CD4-positive, alpha-beta T cell treated with Interleukin-10 for 1 hour (primary cell): ENCODE measurements at places on chromosomes 11 and 22.

- DNase-seq, result peak; percentile 32
Observed at GRCh38 chr11:10770626-10771254, 19.7 kb downstream of the CTR9 start.

DNA sequence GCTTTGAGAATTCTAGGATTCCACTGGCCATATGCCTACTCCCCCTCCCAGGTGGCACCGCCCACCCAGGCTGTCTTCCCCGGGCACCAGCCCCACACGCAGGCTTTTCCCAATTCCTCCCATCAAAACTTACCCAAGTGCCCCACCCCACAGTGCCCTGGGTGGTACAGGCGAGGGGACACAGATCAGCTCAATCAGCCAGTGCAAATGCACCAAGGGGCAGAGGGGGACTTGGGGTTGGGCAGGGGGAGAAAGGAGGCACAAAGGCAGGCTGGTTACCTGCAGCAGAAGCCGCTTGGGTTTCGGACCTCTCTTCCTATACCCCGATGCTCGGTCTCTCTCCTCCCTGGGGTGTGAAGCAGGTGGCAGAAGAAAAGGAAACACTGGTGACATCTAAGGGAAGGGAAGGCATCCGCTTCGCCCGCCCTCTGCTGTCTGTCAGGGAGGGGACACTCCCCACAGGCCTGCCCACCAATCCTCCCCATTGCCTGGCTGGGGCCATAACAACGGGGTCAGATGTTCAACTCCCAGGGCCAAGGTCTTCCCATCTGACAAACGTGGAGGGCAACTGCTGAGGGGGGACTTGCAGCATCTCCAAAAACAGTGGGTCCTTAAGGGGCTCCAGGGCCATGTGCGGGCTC is 14.0 kb downstream of the CBX7 start:
- no peak for DNase-seq

- peak; percentile 41 for DNase-seq
Observed at GRCh38 chr11:65416841-65417701, 5.5 kb upstream of the NEAT1 start.

- peak; percentile 3 for DNase-seq
Observed at GRCh38 chr11:29343465-29344333, 673.1 kb downstream of the KCNA4 start.

DNA sequence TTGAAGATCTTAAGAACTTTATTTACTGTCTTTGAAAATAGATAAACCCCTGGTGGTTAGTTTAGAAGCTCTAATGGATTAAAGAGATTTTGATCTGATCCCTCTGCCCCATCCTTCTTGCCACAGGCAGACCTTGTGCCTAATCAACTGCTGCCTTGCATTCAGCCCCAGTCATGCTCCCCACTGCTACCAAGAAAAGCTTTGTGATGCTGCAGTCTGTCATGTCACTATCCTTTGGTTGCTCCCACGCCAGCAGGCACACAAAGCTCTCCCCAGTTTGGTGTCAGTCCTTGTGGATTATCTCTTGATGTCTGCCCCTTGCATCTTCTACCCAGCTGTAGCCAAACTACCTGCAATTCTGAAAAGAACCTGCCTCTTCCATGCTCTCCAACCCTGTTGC is 112.2 kb downstream of the MTNR1B start:
- DNase-seq, result no peak

DNA sequence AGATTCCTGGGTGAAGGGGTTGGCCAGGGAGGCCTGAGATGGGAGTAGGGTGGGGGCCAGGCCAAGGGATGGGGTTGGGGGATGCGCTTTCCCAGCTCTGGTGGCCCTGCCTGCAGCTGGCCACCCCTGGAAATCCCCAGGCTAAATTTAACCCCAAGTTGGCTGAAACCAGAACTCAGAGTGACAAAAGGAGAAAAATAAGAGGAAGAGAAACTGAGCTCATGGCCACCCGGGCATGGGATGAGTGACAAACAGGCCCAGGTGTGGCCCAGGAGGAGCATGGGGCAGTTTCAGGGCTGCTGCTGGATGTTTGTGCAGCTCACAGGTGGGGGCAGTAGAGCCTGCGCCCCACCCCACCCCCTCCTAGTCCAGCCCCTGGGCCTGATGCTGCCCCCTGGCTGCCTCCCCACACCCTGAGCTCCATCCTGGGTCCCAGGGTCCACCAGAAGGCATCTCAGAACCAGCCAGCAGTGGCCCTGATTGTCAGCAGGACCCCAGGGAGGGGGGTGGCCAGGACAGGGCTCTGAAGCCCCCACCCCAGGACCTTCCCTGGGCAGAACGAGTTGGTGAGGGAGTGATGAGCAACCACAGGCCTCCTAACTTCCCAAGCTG is 48.0 kb downstream of the IGLL5 start:
- DNase-seq, result peak; percentile 14

DNA sequence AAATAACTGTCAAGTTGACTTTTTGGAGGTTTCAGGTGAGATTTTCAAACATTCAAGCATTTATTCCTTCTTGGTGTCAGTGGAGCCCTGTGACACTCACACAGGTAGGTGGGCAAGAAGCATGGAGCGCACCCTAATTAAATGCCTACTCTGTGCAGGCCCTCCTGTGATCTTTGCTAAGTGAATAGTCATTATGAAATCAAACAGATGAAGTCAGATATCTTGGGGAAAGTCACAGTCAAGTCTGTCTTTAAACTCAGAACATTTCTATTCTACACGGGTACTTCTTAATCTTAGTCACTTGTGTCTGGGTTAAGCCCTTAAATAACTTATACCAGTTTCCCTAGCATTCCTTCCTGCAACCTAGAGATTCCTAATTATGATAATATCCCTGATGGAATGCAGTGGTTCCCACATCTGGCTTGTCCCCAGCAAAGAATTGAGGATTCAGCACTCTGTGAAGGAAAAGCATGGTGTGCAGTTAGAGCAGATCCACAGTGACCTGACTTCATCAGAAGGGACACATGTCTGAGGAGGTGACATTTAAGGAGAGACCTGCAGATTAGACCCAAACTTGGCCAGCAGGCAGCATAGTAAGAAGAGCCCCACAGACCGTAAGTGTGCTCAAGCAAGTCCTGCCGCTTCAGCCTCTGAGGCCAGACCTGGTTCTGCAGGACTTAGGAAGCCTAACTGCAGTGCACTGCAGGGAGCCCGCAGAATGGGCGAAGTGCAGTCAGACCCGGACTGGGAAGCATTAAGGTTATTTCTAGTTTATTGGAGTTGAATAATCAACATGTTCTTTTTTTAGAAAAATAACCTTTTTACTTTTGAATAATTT is 85.3 kb upstream of the GAL start:
- no peak for DNase-seq

DNA sequence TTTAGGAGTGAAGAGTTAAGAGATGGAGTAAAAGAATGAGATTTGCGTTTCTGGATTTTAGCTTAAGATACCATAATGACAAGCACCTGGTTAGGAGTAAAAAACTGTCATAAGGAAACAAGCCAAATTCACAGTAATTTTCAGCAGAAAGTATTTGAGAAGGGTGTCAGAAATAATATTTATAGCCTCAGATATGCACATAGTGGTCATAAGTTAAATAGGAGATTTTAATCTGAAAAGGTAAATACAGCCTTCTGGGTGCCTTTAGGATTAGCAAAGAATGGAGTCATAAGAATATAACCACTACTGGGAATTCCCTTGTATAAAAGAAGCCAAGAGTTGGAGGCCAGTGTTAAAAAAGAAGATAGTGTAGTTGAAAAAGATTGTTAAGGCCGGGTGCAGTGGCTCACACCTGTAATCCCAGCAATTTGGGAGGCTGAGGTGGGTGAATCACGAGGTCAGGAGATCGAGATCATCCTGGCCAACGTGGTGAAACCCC is 160.1 kb downstream of the SWAP70 start:
- DNase-seq, result no peak

DNA sequence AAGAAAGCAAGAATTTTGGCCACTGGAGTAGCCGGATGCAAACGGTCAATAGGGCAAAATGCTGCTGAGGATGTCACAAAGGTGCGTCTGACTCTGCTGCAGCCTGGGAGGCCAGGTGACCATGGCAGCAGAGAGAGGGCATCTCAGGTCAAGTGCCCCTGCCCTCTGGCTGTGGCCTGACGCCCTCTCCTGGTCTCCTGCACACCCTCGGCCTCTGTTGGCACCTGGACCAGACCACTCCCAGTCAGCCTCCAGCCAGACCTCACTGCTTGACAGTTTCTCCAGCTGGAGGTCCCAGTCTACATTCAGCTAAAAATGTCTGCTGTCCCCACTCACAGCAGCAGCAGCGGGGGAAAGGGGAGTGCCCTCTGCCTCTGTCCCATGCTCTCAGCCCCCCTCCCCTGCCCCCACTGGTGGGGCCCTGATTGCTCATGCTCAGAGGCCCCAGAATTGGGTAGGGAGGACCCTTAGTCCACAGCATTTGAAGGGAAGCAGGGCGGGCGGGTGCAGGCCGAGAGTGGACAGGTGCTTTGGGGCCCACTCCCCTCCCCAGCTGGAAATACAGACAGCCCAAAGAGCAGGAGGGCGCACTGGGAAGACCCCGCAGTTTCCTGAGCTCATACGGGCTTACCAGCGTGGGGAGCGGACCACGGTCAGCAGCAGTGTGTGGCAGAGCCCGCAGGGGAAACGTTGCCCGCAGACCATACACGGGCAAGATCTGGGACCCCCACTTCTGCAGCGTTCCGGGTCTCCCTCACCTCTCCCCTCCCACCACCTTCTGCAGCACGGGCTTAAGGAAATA is 1.6 kb upstream of the BRSK2 start:
- no peak for DNase-seq

DNA sequence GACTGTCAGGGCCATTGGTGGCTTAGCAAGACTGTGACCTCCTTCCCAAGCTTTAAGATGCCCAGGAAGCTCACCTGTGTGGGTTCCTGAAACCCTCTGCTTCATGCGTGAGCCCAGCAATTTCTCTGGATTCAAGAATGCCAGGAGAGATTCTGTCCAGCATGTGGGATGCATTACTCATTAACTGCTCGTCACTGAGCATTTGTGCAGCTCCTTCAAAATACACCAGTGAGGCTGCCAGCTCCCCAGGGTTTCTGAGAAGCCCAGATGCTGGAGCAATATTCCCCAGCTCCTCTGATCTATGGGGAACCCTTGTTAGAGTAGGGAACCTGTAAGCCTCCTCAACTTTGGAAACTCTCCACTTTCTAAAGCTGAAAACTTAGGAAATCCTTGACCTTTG is 126.5 kb downstream of the CHST1 start:
- DNase-seq, result no peak

GRCh38 chr11:63816166-63816565 is 2.9 kb downstream of the SPINDOC start:
- DNase-seq, result no peak

GRCh38 chr11:47078751-47079521 is 97.7 kb downstream of the ARFGAP2 start:
- no peak for DNase-seq

- no peak for DNase-seq
Observed at GRCh38 chr11:103800406-103801114, 235.9 kb upstream of the DDI1 start.

DNA sequence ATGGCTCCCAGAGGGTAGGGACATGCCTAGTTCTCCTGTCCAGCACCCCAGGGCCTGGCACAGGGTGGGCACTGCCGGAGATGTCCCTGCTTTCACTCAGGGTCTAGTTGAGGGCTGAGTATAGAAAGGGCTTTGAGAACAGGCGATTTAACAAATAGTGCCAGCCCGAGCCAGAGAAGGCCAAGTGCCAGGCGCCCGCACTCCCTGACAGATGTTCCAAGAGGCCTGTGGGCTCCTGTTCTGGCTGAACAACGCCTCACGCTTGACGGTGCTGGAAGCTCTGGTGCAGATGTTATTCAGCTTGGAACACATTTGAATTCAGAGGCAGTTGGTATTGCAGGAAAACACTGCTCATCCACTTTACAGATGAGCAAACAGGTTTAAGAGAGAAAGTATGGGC is 46.5 kb downstream of the NFAM1 start:
- DNase-seq, result no peak

DNA sequence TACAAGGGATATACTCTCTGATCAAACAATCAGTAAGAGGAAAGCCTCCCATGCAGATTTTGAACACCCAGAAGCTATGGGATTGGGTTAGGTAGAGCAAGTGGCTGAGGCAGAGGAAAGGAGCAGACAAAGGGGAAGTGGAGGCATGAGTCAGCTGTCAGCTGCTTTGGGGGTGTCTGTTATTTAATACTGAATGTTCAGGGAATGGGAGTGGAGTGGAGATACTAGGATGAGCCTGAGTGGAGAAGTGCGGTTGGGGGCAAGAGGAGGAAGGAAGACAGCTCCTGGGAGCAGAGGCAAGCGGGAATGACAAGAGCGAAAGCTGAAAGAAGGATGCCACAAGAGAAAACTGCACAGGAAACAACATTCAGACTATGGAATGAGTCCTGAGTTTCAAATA is 22.7 kb upstream of the TMPRSS5 start:
- DNase-seq, result no peak

- no peak for DNase-seq
Observed at GRCh38 chr11:33942954-33943353, 51.1 kb upstream of the LMO2 start.

DNA sequence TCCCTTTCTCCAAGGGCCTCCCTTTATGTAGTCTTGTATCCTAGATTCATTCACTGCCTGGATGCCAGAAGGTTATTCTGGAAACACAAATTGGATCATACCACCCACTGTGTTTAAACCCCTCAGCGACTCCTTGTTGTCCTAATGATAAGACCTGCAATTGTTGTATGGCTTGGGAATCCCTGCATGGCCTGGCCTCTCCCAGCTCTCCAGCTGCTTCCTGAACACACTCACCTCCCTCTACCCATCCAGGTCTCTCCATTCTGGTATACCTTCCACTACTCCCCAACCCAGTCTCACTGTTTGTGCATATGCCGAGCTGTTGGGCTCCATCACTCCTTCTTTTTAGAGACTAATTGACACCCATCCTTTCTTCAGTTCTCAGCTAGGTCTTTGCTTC is 124.3 kb upstream of the ALX4 start:
- no peak for DNase-seq

GRCh38 chr11:23423104-23423503 is 562.8 kb upstream of the CCDC179 start:
- no peak for DNase-seq

DNA sequence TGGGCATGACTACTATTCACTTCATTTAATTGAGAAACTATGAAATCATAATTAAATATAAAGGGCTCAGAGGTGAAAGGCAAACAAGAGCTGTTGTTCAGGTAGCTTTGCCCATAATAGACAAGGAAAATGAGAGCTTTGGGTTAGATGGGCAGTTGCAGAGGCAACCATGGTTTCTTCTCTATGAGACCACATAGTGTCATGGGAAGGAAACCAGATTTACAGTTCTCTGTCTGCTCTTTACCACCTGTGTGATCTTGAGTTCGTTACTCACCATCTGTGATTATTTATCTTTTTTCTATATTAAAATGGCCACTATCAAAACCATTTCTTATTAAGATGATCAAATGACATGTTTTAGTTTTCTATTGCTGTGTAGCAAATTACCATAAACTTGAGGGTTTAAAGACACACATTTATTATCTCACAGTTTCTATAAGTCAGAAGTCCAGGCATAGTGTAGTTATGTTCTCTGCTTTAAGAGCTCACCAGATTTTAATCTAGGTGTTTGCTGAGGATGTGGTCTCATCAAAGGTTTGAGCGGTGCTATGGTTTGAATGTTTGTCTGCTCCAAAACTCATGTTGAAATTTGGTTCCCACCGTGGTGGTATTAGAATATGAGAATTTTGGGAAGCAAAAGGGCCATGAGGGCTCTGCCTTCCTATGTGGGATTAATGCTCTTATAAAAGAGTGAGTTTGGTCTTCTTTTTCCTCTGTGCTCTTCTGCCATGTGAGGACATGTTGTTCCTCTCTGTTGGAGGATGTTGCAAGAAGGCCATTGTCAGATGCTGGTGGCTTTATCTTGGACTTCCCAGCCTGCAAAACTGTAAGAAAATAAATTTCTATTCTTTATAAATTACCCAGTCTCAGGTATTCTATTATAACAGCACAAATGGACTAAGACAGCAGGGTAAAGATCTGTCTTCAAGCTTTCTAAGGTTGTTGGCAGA is 38.2 kb downstream of the OR2AG2 start:
- DNase-seq, result peak; percentile 47
